ENCODE measurements at places on chromosomes 2 and 18.

DNA sequence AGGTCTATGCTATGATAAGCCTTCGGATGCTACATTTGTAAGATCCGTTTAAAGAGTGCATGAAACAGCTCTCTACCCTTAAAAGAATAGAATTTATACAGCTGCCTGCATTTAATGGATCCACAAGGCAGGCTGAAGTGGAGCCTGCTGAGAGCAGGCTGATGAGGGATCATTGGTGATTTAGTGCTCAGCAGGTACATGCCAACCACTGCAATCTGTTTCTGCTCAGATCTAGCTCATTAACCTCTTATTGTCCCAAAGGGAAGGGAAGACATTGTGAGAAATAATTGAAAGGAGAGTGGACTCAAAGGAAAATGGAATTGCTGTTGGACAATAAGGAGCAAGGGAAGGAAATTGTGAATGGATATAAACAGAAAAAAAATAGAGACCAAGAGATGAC is 822.6 kb downstream of the TRIB2 start:
- DNase-seq, result peak; percentile 92

DNA sequence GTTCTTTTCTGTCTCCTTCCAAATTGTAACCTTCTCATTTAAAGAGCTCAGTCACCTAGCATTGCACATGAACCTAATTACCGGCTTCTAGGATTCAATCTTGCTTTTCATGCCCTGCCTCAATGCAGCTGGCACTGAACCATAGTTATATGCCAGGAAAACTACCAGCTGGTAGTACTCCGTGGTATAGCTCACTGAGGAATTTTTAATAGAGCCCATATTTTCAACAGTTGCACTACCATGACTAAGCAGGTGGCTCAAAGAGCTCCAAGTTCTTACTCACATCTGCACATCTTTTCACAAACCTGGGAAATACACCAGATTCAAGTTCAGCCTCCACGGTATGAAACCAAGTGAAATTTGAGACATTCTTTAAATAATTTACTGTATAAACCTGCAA is 363.5 kb downstream of the GRB14 start:
- DNase-seq, result no peak

- no peak for DNase-seq
These were observed 21.2 kb upstream of the EPAS1 start for GRCh38 chr2:46275995-46276394.

DNA sequence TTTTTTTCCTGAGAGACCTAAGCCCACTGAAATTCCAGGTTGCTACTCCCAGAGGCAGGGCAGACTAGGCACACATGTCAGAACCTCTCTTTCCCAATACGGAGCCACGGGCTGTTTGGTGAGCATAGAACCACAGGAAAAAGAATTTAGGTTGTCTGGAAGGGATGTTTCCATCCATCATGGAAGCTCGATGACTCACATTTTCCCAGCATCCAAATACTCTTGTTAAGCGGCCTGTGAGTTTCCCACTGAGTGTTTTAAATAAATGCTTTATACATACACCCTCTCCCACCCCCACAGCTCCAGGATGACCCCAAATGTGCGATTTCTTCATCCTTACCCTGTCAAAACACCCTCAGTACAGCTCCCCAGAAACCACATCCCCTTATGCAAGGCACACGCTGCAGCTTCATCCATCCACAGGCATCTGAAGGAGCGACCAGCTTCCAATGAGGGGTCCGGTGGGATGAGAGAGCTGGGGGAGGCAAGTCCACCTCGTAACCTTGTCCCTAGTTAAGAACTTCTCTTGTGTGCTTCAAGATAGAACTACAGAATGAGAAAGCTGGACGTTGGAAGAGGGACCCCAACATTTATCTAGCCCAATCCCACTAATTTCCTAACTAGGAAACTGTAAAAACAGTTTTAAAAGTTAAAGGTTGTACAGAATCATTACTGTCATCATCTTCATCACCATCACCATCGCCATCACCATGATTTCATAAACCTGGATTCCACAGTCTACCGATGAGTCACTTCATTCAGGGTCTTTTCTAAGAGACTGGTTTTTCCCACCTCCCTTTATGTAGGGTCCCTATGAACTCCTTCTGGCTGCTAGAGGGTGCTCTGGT is 63.5 kb upstream of the FZD7 start:
- no peak for DNase-seq

Data from NCI-H187 treated with DMSO at 0.1 percent for 48 hours (cell line).